ENCODE measurements at places on chromosomes 13 and 19.

- peak; percentile 26 for DNase-seq
These were observed at the start of gene EBI3 for GRCh38 chr19:4229179-4229931. Gene EBI3 (plus strand): TSS chr19:4229523. CDS start chr19:4229551, 28 bp downstream.

- DNase-seq: no peak
These were observed 59.4 kb downstream of the ZNF708 start for GRCh38 chr19:21269813-21270212.

GRCh38 chr13:20826843-20827560 is 53.2 kb upstream of the EEF1AKMT1 start:
- DNase-seq: no peak

DNA sequence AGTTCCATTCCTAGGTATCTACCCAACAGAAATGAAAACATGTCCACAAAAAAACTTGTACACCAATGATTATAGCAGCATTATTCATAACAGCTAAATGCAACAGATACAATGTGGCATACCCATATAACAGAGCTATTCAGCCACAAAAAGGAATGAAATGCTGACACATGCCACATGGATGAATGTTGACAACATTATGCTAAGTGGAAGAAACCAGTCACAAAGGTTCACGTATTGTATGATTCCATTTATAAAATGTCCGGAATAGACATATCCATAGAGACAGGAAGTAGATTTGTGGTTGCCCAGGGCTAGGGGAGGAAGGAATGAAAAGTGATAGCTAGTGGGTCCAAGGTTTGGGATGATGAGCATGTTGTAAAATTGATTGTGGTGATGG is 10.8 kb downstream of the CRYL1 start:
- no peak for DNase-seq

DNA sequence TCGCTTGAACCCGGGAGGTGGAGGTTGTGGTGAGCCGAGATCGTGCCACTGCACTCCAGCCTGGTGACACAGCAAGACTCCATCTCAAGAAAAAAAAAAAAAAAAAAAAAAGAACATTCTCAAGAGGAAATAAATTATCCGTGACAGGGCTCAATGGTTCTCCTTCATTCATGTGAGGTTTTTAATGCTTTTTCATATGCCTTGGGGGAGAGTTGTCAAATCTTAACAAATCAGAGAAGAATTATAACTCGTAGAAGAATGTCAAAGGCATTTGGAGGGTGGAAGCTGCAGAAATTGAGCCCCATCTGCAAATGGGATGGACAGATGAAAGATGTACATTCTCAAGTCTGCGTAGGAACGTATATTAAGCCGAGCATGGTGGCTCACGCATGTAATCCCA is 34.9 kb upstream of the HOMER3 start:
- DNase-seq: no peak

GRCh38 chr19:48674921-48675824 is 2.4 kb upstream of the NTN5 start:
- DNase-seq: no peak

DNA sequence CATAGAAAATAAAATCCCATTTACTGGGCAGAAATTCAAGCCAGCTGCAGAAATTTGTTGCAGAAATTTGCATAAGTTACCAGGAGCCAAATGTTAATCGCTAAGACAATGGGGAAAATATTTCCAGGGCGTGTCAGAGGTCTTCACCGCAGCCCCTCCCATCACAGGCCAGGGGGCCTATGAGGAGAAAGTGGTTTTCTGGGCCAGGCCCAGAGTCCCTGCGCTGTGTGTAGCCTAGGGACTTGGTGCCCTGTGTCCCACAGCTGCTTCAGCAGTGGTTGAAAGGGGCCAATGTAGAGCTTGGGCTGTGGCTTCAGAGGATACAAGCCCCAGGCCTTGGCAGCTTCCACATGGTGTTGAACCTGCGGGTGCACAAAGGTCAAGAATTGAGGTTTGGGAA is 278.9 kb upstream of the PCDH9 start:
- no peak for DNase-seq

DNA sequence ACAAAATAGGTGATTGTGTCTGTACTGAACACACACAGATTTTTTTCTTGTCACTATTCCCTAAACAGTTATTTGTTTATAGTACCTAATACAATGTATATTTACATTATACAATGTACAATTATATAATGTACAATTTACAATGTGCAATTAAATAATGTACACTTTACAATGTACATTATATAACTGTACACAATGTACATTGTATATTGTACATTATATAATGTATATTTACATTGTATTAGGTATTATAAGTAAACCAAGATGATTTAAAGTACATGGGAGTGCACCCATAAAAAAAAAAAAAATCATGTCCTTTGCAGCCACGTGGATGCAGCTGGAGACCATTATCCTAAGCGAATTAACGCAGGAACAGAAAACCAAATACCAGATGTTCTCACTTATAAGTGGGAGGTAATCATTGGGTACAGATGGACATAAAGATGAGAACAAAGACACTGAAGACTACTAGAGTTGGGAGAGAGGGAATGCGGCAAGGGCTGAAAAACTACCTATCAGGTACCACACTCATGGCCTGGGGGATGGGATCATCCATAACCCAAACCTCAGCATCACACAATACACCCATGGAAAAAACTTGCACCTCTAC is 68.1 kb downstream of the ABCC4 start:
- DNase-seq: no peak

GRCh38 chr19:11482384-11483050 is 1.7 kb upstream of the ELAVL3 start:
- peak; percentile 18 for DNase-seq
